Chondrocyte (in vitro differentiated cells): ENCODE measurements at places on chromosomes 1 and 21. TPM values are rescaled to one million over a fixed set of nuclear protein-coding genes. Genes with fewer than 3 reads are reported as not detected.
A peak's percentile ranks its signal among the peaks of the same experiment; 100 is the strongest.

GRCh38 chr1:92076363-92076762 is 1.2 kb upstream of the SETSIP start:
- DNase-seq: no peak
- no peaks in the 10 kb centered on the region for H3K36me3 ChIP-seq
- no peak overlapping the region for H3K27ac ChIP-seq
- H3K4me3 ChIP-seq: no peak overlapping the region
- peaks cover 2% of the 10 kb centered on the region for H3K27me3 ChIP-seq
- H3K4me1 ChIP-seq: peaks cover 7% of the 10 kb centered on the region

SLC45A1 gene
- total RNA-seq: 2.9 to 5.1 TPM (median 4.8 TPM) in 3 replicates

OR6K3 gene
- not detected in 3 replicates for total RNA-seq

DNA sequence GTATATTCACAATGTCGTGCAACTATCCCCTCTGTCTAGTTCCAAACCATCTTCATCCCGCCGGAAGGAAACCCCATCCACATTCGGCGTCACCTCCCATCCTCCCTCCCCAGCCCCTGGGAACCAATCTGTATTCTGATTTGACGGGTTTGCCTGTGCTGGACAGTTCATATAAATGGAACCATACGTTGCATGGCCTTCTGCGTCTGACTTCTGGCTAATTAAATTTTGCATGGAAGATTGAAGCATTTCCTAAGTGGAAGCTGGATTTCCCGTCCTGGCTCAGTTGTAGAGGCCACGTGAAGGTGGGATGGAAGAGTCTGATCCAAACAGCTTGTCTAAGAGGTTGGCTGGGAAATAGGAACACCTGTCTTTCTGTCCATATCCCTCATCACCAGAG is 14.6 kb downstream of the SPSB1 start:
- no peak overlapping the region for H3K4me3 ChIP-seq
- peak overlapping the region; percentile 83 for H3K27ac ChIP-seq
- H3K36me3 ChIP-seq: peaks cover 14% of the 10 kb centered on the region
- no peaks in the 10 kb centered on the region for H3K27me3 ChIP-seq
- no peak for DNase-seq

GRCh38 chr1:53123453-53124140 is 18.8 kb downstream of the SLC1A7 start:
- no peak overlapping the region for H3K4me3 ChIP-seq
- peaks cover 42% of the 10 kb centered on the region for H3K4me1 ChIP-seq
- no peak for DNase-seq
- H3K27ac ChIP-seq: no peak overlapping the region
- H3K27me3 ChIP-seq: no peaks in the 10 kb centered on the region
- peaks cover 2% of the 10 kb centered on the region for H3K36me3 ChIP-seq

DNA sequence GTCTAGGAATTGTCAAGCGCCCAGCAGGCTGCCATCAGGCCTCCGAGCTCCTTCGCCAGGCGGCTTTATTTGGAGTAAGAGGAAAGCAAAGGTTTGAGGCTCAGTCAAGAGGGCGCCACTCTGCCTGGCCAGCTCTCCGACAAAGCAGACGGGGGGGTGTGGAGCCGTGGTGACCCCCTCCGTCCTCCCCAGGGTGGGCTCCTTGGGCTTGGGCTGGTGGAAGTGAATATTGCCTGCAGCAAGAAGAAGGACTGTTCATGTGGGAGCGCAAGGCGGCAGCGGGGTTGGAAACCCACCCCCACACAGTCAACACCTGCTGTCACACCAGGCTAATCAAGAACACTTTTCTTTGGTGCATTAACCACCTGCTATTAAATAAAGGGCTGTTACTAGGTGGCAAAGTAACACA is 14.6 kb downstream of the EPHX1 start:
- peaks cover 5% of the 10 kb centered on the region for H3K36me3 ChIP-seq
- peaks cover 13% of the 10 kb centered on the region for H3K4me1 ChIP-seq
- H3K4me3 ChIP-seq: no peak overlapping the region
- H3K27me3 ChIP-seq: no peaks in the 10 kb centered on the region

DNA sequence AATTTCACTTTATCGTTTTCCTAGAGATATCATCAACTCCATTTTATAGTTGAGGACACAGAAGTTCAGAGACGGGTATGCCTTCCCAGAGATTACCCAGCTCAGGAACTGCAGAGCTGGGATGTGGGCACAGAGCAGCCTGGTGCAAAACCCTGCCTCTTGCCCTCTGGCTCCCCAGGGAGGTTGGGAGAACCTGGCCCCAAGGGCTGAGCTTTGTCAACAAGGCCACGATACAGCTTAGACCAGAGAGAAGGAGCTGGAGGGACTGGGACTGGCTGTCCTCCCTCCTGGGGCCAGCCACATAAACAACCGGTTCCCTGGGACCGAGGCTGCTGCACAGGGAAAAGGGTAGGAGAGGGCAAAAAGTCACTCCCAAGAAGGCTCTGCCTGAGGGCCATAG is 3.8 kb downstream of the RIMS3 start:
- H3K36me3 ChIP-seq: peaks cover 3% of the 10 kb centered on the region
- peaks cover 32% of the 10 kb centered on the region for H3K4me1 ChIP-seq
- H3K27ac ChIP-seq: no peak overlapping the region
- no peaks in the 10 kb centered on the region for H3K27me3 ChIP-seq
- DNase-seq: no peak
- H3K4me3 ChIP-seq: no peak overlapping the region

RRP1 gene
- 18.4 to 19.6 TPM (median 19.2 TPM) in 3 replicates for total RNA-seq

DNA sequence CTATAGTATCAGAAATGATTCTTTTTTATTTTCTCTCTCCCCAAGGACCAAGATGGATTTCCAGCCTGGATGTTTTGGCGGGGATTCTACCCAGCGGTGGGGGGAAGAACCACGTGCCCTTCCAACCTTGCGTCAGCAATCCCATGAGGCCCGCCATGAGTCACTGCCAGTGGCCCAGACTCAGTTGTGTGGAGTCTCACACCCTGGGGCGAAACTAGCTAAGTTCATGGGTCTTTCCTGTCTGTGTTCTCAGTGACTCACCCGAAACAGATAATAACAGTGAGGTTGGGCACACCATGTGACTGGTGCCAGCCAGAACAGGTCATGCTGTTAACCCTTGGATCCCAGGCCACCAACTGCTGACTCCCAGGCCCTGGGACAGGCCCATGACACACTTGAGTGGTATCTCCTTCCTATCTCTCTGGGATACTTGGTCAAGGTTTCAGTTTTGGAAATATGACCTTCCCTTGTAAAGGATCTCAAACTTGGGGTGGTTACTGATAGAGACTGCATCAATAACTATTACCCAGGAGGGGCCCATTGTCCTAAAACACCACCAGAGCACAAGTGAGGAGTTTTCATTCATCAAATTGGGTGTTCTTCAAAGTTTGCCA is 98.0 kb upstream of the DUSP10 start:
- H3K4me1 ChIP-seq: peaks cover 21% of the 10 kb centered on the region
- no peaks in the 10 kb centered on the region for H3K36me3 ChIP-seq

GRCh38 chr21:45362748-45363145 is 42.2 kb upstream of the COL18A1 start:
- DNase-seq: peak; percentile 75
- no peaks in the 10 kb centered on the region for H3K27me3 ChIP-seq
- no peaks in the 10 kb centered on the region for H3K36me3 ChIP-seq
- H3K4me1 ChIP-seq: peaks cover 66% of the 10 kb centered on the region
- H3K27ac ChIP-seq: no peak overlapping the region

DNA sequence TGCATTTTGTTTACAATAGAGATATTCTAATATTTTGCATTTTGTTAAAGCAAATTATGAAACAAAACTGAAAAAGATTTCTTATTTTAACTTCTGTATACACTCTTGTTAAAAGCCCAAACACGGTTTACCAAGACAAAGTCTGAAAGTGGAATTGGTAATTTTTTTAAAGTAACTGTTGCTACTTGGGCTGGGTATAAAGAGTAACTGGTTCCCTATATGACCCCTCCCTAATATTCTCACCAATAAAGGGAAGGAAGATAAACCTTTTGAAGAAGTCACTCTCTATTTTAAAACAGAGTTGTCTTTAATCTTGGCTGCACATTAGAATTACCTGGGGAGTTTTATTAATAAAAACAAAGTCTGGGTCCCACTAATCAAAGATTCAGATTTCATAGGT is 27.4 kb downstream of the ARHGAP29 start:
- DNase-seq: no peak
- no peak overlapping the region for H3K4me3 ChIP-seq
- H3K27me3 ChIP-seq: no peaks in the 10 kb centered on the region
- peaks cover 15% of the 10 kb centered on the region for H3K4me1 ChIP-seq
- peaks cover 17% of the 10 kb centered on the region for H3K36me3 ChIP-seq

NCSTN gene
- total RNA-seq: 94.6 to 112 TPM (median 107 TPM) in 3 replicates

TMPRSS3 gene
- total RNA-seq: 0.22 TPM in 1 of 3 replicates, not detected in the others

- no peak overlapping the region for H3K4me3 ChIP-seq
- H3K4me1 ChIP-seq: peaks cover 20% of the 10 kb centered on the region
- no peaks in the 10 kb centered on the region for H3K36me3 ChIP-seq
- peaks cover 3% of the 10 kb centered on the region for H3K27me3 ChIP-seq
Observed at GRCh38 chr1:229883504-229884200, 183.4 kb upstream of the GALNT2 start.

DNA sequence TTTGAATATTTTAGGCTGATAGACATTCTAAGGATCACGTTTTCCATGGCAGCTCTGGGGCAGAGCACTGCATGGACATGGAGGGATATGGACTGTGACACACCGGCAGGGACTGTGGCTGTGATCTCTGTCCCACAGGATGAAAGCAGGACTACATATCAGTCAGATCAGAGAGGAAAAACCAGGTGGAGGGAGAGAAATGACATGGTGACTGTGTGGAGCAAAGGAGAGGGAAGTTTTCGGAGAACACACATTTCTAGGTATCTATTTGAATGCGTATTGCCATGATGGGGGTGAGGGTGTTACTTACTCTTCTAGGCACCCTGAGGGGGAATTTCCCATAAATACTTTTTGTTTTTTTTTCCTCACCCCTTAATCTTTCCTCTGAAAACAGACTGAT is 3.2 kb upstream of the CD1C start:
- no peak overlapping the region for H3K4me3 ChIP-seq
- H3K36me3 ChIP-seq: no peaks in the 10 kb centered on the region
- peaks cover 4% of the 10 kb centered on the region for H3K27me3 ChIP-seq
- no peaks in the 10 kb centered on the region for H3K4me1 ChIP-seq
- no peak overlapping the region for H3K27ac ChIP-seq

DNA sequence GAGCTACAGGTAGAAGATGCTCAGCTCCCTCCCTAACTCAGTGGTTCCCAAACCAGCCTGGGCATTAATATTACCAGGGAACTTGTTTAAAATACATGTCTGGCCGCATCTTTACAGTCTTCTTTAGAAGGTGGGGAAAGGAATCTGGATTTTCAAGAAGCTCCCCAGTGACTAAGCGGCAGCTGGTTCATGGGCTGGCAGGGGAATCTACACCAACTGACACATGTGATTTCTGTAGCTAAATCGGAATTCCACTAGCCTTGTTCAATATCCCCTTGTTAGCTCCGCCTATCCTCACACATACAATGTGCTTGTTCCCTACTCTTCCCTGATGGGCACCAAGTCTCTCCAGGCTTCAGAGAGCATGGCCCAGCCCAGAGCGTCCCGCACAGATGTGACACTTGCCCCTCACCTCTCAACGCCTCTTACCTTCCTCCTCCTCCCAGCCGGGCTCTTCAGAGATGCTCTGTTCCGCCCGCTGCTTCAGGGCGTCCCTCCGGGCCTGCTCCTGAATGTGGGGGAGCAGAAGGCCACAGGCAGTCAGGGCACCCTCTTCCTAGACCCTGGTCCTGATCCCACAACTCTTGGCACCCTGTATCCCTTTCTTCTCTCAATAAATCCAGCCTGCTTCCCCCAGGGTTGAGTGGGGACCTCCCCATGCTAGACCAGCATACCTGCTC is 15.3 kb downstream of the TSSK3 start:
- no peak overlapping the region for H3K27ac ChIP-seq
- H3K27me3 ChIP-seq: no peaks in the 10 kb centered on the region
- peaks cover 47% of the 10 kb centered on the region for H3K36me3 ChIP-seq
- DNase-seq: no peak
- H3K4me3 ChIP-seq: no peak overlapping the region
- H3K4me1 ChIP-seq: peaks cover 1% of the 10 kb centered on the region

DHCR24 gene
- 120 to 129 TPM (median 124 TPM) in 3 replicates for total RNA-seq
